ENCODE measurements at places on chromosomes 6 and 20. TPM values are rescaled to one million over a fixed set of nuclear protein-coding genes. Genes with fewer than 3 reads are reported as not detected.

Gene FNDC11
- total RNA-seq, result 0.11 TPM

Gene HLA-F
- 27.2 TPM for total RNA-seq

Gene CLDN20
- not detected for total RNA-seq

Gene BCKDHB
- 28.4 TPM for total RNA-seq

Gene BCL2L1
- 48.7 TPM for total RNA-seq

Gene POLH
- total RNA-seq, result 6.9 TPM

Gene EYS
- not detected for total RNA-seq

Gene HMGCLL1
- 2.0 TPM for total RNA-seq

Gene TMEM181
- total RNA-seq, result 8.8 TPM

Gene NRN1
- total RNA-seq, result 12.6 TPM

Gene PCSK2
- 0.86 TPM for total RNA-seq

Gene DLL1
- total RNA-seq, result 18.6 TPM
